ENCODE measurements at places on chromosomes 7 and 10. TPM values are rescaled to one million over a fixed set of nuclear protein-coding genes. Genes with fewer than 3 reads are reported as not detected.

Gene BLNK
- not detected for total RNA-seq

Gene ASL
- 37.9 TPM for total RNA-seq

Gene EVX1
- total RNA-seq: not detected

Gene GHRHR
- total RNA-seq: not detected

Gene GET4
- total RNA-seq: 32.1 TPM

Gene MOGAT3
- not detected for total RNA-seq

Gene HERC4
- total RNA-seq: 34.8 TPM

Data from foreskin keratinocyte (primary cell).